Effector CD4-positive, alpha-beta T cell (primary cell): ENCODE measurements at places on chromosomes 4 and X.

DNA sequence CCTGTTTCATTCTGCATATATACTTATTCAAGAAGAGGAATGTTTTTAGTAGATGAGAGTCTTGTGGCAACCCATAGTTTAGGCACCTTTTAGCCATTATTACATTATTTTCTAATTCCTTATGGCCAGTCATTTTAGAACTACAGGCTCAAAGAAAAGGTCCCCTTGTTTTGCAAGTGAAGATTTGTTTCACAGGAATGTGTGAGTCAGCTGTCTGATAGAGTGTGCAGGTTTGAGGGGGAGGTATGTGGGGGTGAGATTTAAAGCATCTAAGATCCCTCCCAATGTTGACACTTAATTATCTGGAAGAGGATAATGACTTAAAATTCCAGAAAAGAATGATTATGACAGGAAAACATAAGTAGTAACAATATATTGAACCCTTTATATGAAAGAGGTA, 495.6 kb downstream of the KCNIP4 start:
- no peak for DNase-seq

DNA sequence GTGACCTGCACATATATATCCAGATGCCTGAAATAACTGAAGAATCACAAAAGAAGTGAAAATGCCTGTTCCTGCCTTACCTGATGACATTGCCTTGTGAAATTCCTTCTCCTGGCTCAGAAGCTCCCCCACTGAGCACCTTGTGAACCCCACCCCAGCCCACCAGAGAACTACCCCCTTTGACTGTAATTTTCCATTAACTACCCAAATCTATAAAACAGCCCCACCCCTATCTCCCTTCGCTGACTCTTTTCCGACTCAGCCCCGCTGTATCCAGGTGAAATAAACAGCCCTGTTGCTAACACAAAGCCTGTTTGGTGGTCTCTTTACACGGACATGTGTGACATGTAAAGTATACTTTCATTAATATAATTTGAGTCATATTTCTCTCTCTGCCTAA, 320.3 kb upstream of the TECRL start:
- DNase-seq, result no peak

DNA sequence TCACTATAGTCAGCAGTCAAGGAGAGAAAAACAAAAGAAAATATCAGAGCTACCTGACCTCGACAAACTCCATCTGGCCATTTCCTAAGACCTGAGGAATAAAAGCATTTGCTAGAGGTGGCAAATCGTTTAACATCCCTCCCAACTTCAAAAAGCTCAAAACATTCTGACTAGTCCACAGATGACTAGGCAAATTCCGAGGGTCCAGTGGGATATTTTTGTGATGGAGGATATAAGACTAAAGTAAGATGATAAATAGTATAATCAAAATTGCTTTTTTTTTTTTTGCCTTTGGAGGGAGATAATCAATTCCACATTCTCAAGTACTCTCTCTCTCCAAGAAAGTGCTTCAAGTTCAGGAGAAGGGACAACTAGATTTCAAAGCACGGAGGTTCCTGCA, 119.1 kb upstream of the ETNPPL start:
- DNase-seq, result no peak

- DNase-seq, result no peak
Measured at GRCh38 chr4:85834934-85835333, 360.0 kb downstream of the ARHGAP24 start.

GRCh38 chr4:142434519-142435224, 411.4 kb downstream of the INPP4B start:
- no peak for DNase-seq
